ENCODE measurements at places on chromosomes 4 and X.

DNA sequence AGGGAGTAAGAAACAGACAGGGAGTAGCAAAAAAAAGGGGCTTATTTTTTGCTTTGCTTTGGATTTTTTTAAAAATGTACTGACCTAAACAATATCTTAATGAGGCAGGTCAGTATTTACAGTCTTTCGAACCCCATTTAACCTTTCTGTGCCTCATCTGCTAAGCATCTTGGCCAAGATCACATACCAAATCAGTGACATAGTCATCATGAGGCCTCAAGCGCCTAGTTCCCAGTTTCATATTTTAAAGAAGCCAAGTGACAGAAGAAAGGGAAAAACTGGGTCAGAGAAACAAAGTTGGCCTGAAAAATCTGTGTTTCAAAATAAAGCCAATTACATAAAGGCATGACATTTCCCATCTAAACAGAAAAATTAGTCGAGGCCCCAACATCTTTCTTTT, 94.6 kb upstream of the WDR44 start:
- DNase-seq: no peak

- no peak for DNase-seq
Measured at GRCh38 chrX:71439896-71440295, 73.7 kb downstream of the TAF1 start.

DNA sequence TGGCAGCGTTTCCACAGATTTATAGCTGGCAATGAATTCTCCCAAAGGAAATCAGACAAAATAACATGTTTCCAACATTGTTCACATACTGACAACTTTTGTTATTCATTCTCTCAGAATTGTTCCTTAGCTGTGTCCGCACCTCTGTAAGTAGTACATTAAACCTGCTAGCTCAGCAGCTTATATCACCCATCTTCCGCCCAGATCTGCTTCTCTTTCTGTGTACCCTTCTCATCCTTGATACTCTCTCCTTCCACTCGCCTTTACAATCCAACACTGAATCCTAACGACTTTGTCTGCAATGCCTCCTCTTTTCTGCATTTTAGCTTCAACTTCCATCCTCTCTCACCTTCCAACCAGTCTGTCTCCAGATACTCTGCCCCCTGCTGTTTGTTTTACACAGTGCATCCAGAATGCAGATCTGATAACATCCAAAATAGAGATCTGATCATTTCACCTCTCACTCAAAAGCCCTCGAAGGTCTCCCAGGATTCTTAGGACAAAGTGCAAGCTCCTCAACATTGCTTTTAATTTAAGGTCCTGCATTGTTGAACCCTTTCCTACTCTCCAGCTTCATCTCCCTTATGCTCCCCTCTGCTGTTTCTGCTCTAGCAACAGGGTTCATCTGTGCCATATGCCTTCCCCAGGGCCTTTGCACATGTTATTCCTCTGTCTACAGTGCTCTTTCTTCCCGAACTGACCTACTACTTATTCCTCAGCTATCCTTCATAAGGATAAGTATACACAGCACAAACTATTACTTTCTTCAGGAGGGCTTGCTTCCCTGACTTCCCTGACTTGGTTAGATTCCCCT, 67.3 kb upstream of the VBP1 start:
- DNase-seq: no peak

DNA sequence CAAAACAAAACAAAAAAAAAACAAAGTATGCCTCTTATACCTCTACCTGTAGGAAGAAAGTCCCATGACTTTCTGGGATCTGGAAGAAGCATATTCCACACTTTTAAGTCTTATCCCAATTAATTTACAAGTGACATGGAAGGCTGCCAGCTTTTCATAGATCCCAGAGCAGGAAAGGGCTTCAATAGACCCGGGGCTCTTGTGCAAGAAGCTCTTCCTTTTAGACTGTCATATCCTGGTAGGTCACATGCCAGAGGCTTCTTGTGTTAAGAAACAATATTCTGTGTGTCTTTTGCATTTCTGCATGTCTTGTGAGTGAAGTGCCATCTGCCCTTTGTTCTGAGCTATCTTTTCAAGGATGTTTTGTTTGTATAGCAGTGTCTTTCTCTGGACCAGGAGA, 84.4 kb upstream of the PHOX2B start:
- DNase-seq: no peak

DNA sequence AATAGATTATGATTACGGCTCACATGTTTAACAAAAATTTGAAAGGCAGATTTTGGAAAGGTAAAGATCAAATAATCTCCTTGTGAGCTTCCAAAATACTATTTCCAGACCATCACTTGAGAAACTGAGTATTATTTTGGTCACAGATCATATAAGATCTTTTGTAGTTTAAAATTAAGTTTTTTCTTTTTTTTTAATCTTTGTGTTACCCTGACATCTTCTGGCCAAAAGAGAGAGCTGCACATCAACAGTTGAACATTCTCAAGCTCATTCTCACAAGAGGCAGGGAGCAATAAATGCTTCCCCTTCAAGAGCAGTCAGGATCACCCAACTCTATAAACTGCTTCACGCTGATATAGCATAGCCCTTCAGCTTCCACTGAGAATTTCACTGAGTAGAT, 15.9 kb downstream of the TMEM192 start:
- no peak for DNase-seq

DNA sequence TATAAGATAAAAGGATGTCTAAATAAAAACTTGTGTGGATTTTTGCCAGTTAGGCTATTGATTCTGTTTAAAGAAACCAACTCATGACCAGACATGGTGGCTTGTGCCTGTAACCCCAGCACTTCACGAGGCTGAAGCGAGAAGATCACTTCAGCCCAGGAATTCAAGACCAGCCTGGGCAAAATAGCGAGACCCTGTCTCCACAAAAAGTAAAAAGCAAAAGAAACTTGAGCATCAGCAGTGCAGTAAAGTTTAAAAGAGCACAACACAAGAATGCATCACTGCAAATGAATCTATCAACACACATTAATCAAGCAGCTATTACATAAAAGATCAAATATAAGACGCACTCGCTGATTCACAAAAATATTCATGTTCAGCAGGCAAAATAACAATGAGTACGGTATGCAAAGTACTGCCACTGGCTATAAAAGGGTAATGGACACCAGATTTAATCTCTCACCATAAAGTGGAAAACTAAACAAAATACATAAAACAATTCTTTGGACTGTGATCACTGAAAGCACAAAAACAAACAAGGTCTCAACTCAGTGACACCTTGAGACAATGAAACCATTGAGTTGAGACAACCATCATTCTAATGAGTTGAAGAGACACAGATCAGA, 41.3 kb downstream of the LRBA start:
- no peak for DNase-seq

DNA sequence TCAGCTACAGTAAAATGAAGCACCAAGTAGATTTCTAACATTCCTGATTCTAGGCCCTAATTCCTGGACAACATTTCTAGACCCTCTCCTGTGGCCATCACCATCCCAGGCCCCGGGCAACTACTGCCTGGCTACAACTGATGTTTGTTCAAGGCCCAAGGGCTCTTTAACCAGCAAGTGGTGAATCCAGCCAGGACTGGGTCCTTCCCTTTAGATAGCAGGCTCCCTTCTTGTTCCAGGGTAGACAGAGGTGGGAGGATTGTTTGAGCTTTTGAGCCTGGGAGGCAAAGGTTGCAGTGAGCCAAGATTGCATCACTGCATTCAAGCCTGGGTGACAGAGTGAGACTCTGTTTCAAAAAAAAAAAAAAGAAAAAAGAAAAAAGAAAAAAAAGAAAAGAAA, 12.7 kb upstream of the AADAT start:
- DNase-seq: no peak

DNA sequence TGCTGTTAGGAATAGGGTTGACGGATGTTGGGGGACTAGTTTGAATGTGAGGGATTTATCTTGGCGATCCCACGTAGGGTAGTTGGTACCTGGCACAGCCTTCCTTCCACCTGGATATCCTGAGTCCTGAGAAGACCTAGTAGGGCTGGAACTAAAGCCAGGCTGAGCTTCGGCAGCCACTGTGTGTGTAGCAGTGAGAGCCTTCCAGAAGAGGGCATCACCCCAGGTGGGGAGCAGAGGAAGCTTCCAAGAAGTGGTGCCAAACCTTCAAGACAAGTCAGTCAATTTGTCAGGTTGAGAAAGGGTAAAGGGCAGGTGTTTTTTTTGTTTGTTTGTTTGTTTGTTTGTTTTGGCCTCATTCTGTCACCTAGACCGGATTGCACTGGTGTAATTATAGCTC, 1.2 kb upstream of the FGFBP2 start:
- DNase-seq: no peak

DNA sequence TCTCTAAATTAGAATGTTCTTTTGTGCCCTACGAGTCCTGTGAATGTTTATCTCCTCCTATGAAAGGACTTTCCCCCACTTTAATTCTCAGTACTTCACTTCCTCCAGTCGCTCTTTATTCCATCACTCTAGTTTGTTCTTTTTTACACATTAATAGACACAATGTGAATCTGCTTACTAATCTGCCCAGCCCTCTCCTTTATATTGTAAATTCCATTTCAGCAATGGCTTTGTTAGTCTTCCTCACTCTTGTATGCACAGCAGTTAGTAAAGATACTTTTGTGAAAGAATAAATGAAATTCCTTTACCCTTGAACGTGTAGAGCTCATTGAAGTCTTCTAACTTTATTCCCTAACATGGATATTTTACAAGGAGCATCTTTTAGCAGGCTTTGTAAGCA, 255.3 kb downstream of the GALNTL6 start:
- DNase-seq: no peak

- no peak for DNase-seq
Measured at GRCh38 chrX:93420525-93421082, 252.8 kb downstream of the NAP1L3 start.

GRCh38 chrX:16719334-16720084, at the start of gene SYAP1:
Gene SYAP1 (plus strand): TSS chrX:16719612. CDS start chrX:16719725, 113 bp downstream.
- DNase-seq: peak; percentile 90

DNA sequence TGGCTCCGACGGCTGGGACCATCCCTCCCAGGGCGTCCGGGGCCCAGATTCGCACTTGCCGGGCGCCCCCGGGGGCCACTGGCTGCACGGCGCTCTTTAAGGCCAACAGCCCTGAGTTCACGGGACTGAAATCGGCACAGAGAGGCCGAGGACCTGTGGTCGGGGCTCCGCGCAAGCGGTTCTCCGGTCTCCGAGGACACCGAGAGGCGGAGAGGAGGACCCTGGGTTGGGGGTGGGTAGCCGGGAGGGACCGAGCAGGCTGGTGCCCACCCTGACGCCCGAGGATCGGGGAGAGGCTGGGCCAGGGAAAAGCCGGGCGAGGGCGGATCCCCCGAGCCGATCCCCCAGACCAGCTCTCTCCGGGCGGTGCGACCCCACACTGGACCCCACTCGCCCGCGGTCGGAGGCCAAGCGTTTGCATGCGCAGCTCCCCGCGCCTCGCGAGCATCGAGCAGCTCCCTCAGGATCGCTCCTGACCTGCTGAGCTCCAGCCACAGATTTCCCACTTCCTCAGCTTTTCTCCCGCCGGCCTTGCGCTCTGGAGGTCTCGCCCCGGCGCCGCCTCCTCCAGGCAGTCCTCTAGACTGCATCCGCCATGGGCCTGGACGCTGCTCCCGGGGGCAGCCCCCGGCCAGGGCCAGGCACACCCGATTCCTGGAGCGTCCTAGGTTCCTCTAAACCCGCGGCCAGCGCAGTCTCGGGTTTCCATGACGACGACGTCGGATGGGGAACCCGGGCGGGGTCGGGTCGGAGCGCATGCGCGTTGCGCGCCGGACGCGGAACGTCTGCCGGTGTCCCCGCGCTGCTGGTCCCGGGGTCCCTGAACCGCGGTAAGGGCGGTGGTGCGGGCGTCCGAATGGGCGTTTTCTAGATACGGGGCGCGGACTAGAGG, 17.6 kb upstream of the NAT8L start:
- DNase-seq: peak; percentile 84

- no peak for DNase-seq
Measured at GRCh38 chr4:48491514-48492176, 1.6 kb downstream of the ZAR1 start.

GRCh38 chrX:52277666-52278065, 91.2 kb upstream of the XAGE2 start:
- DNase-seq: no peak

GRCh38 chr4:26589705-26590104, 5.8 kb downstream of the TBC1D19 start:
- DNase-seq: no peak

GRCh38 chr4:152572417-152573086, 36.7 kb upstream of the FBXW7 start:
- no peak for DNase-seq

DNA sequence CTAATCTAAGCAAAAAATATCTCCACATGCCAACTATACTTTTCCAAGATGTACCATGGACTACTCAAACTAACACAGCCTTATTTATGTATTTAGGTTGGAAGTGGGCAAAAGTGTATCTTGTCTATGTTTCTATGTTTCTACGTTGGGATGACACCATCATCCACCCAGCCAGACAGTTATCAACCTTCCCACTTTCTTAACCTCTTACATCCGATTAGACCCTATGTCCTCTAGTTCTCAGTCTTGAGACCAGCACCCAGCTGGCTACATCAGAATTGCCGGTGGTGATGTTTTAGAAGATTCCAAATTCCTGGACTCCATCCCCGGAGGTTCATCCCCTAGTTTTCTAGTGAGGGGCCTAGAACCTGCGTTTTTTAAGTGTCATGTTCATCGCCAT, 1.0 kb upstream of the AASDH start:
- no peak for DNase-seq

- no peak for DNase-seq
Measured at GRCh38 chr4:59805176-59805575, 1395.0 kb upstream of the ADGRL3 start.

DNA sequence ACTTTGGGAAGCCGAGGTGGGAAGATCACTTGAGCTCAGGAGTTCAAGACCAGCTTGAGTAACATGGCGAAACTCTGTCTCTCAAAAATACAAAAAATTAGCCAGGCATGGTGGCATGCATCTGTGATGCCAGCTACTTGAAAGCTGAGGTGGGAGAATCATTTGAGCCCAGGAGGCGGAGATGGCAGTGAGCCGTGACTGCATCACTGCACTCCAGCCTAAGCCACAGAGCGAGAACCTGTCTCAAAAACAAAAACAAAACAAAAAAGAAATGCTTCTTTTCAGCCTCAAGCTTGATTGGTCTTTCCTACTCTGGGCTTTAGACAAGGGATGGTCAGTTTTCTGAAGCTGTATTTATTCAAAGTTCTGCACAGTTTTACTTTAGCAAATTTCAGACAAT, 15.8 kb upstream of the DHRSX start:
- DNase-seq: no peak

GRCh38 chr4:5142726-5143125, 91.4 kb downstream of the STK32B start:
- DNase-seq: no peak

DNA sequence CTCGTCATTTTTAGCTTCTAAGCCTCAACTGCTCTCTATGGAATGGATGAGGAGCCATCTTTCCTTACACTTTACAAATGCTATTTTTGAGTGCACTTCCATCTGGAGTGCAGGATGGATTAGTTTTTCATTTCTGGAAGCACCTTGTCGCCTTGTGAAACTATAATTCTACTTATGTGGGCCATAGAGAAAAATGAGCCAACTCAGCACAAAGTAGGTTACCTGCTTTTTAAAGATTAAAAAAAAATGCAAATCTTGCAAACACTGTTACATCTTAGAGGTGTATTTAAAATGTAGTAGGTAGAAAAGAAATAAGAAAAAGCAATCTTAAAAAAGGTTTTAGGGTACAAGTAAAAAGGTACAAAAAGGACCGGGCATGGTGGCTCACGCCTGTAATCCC, 10.9 kb downstream of the BOD1L1 start:
- no peak for DNase-seq

All from left ventricle myocardium inferior (tissue), 1 donor.